Activated CD8-positive, alpha-beta memory T cell treated with anti-CD3 and anti-CD28 coated beads for 36 hours (primary cell): ENCODE measurements at places on chromosomes 1 and 21. TPM values are rescaled to one million over a fixed set of nuclear protein-coding genes. Genes with fewer than 3 reads are reported as not detected.

Gene BMP8B
- 0.91 TPM for total RNA-seq

Gene C1QC
- not detected for total RNA-seq

Gene ADAMTS5
- not detected for total RNA-seq

Gene FLG2
- not detected for total RNA-seq

Gene GUCA2B
- not detected for total RNA-seq

Gene F3
- total RNA-seq = not detected

Gene CELA2B
- total RNA-seq = not detected

Gene SEC16B
- not detected for total RNA-seq

Gene SFN
- total RNA-seq = 0.21 TPM

Gene ADGRL2
- total RNA-seq = not detected

Gene GJA8
- not detected for total RNA-seq

Gene ADAMTS4
- 0.69 TPM for total RNA-seq

Gene FCRL4
- not detected for total RNA-seq

Gene LAX1
- 21.4 TPM for total RNA-seq

Gene THEM5
- not detected for total RNA-seq

Gene ELF3
- 0.19 TPM for total RNA-seq

Gene TMEM81
- total RNA-seq = 2.6 TPM

Gene OR10J1
- total RNA-seq = not detected

Gene SH2D5
- total RNA-seq = 0.55 TPM

Gene SPRR1A
- not detected for total RNA-seq

Gene PGLYRP3
- total RNA-seq = not detected

Gene ALPL
- not detected for total RNA-seq

Gene SORT1
- total RNA-seq = 2.7 TPM

Gene NTNG1
- 0.42 TPM for total RNA-seq

Gene UBE2U
- total RNA-seq = not detected

Gene DRAXIN
- 0.06 TPM for total RNA-seq

Gene LCK
- total RNA-seq = 294 TPM

Gene GUCA2A
- total RNA-seq = not detected

Gene C1orf87
- not detected for total RNA-seq

Gene CYP4A11
- not detected for total RNA-seq

Gene OPRD1
- not detected for total RNA-seq

Gene FNDC10
- 3.2 TPM for total RNA-seq

Gene AQP10
- total RNA-seq = not detected

Gene TCHHL1
- total RNA-seq = not detected

Gene CTTNBP2NL
- total RNA-seq = 3.2 TPM

Gene ASCL5
- not detected for total RNA-seq

Gene DCDC2B
- total RNA-seq = 0.21 TPM
